Left renal pelvis (tissue), 4 donors: ENCODE measurements at places on chromosomes 2 and 18. TPM values are rescaled to one million over a fixed set of nuclear protein-coding genes. Genes with fewer than 3 reads are reported as not detected.

The CRACDL gene
- 2.7 TPM for polyA plus RNA-seq

The FEV gene
- polyA plus RNA-seq = 0.11 TPM

The TMEM198 gene
- 2.7 TPM for polyA plus RNA-seq

The CCDC148 gene
- 1.2 TPM for polyA plus RNA-seq

DNA sequence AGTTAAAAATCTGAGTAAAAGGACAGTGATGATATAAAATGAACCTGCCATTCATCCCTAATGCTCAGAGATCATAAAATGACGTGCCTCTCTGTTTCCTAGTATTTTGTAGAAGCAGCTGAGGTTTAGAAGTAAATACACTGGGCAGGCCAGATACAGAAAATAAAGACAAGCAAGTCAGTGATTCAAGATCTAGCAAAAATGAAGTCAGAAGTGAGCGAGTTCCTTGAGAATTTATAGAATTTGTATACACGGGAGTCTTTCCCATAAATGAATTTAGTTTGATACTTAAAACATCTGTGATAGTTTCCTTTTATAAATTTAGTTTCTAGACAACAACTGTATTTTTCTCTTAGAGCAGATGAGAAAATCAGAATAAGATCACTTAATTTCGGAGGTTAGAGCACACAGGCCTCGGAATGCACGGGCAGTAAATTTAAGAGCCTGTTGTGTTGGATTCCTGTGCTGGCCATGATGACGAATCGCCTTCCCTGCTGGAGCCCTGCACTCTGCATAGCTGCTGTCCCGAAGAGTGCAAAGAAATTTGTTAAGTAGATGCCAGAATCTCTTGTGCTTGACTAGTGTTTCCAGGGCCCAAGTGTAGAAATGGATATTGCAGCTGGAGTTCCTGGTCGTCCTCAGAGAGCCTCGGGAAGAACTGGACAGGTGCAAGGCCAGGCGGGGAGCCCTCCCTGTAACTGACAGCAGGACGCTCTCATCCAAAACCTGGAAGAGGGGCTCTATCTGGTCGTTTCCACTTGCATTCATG, 83.7 kb upstream of the RBM44 start:
- DNase-seq = no peak

GRCh38 chr2:226652369-226652768, 147.3 kb downstream of the IRS1 start:
- DNase-seq = no peak

- no peak for DNase-seq
Observed at GRCh38 chr2:237511433-237511832, 24.4 kb downstream of the MLPH start.

DNA sequence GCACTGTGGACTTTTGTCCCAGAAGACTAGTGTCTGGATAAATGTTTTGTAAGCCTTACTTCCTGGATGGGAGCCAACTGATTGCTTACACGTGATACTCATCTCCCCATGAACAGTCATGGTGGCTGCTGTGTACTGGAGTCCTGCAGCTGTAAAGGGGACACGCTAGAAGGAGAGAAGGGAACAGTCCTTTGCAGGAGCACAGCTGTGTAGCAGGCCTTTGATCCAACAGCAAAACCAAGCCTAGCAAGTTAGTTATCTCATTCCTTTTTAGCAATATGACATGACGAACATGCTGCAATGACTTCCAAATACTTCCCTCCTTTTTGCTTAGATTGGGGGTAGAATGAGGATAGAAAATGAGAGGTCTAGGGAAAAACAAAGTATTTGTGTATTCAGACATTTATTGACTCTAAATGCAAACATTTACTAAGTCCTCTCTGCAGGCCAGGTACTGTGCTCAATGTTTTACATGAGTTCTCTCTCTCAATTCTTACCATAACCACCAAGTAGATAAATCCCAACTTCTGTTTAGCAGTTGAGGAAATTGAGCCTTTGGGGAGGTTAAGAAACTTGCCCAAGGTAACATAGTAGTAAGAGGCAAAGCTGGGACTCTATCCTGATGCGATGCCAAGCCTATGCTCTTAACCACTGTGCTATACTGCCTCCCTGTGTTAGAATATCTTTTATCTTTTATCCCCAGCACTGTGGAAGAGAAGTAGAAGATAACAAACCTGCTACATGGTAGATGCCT, 55.4 kb upstream of the CD28 start:
- DNase-seq = no peak

- DNase-seq = no peak
Observed at GRCh38 chr18:68262690-68263294, 452.1 kb downstream of the TMX3 start.

DNA sequence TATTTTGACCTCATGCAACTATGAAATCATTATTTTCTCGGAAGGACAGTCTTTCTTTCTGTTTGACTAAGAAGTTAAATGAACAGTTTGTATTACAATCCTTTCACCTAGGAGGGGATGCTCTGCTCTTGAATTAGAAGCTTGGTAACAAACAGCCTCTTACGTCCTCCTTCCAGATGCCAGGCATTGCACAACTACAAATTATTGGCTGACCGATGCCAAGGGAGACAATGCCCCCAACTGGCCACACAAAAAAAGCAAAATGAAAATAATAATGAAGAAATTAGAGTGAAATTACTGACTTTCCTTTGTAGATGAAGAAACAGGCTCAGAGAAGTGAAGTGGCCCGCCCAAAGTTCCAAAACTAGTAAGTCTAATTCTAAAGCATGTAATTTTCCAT, 177.9 kb downstream of the CYRIA start:
- no peak for DNase-seq
